ENCODE measurements at places on chromosomes 6 and 20. TPM values are rescaled to one million over a fixed set of nuclear protein-coding genes. Genes with fewer than 3 reads are reported as not detected.

Gene MYO6
- 53.4 TPM for total RNA-seq

Gene NOTCH4
- 22.2 TPM for total RNA-seq

Gene KIF25
- 0.18 TPM for total RNA-seq

Gene OGFR
- total RNA-seq = 31.1 TPM

All from metanephros (tissue), 2 donors.